HCEC 1CT (cell line): ENCODE measurements at places on chromosomes 11 and 22.

DNA sequence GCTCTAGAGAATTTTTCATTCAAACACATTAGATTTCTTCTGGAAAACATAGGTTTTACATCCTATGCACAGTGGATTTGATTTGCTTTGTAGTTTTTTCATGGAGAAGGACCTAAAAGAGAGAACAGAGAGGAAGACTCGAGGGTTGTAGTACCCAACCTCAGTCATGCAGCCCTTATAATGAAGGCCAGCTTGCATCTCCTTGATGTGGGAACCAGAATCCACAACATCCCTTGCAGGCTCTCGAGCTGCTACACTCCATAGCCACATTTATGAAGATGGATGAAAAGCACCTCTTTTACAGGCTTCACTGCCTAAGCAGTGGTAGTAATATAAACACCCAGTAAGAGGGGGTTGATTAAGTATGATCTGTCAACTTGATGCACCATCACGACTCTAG, 9.5 kb upstream of the OR5B12 start:
- DNase-seq, result no peak

- DNase-seq, result peak; percentile 12
Observed at GRCh38 chr11:43503417-43503816, 144.7 kb downstream of the TTC17 start.

GRCh38 chr11:12556788-12557384, 117.3 kb upstream of the TEAD1 start:
- peak; percentile 91 for DNase-seq

DNA sequence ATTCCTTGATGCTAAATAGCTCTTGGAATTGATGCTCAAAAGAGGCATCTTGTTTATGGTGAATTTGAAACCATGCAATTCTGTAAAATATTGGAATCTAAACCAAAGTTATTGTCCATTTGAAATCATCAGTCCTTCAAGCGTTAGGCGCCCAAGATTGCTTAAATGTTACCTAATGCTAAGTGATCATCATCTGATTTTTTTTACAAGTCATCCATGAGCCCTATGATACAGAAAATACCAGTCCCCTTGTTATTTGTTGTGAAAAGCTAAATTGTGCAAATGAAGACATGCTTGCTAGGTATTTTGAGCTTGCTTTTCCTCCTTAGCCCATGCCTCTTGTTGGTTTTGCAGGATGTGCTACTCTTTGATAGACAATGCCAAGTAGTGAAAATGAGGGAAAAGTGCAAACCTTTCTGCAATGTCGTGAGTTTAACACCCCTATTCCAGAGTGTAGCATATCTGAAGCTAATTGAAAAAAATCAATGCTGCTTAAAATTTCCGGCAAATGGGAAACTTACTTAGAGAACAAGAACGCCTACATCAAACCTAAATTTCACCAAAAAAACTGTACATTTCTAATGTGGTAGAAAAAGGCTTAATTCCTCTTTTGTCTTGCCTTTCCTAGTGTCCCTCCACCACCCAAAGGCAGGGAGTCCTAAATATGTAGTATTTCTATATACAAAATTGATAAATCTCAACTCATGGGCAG, 1.9 kb downstream of the GRK3 start:
- no peak for DNase-seq

DNA sequence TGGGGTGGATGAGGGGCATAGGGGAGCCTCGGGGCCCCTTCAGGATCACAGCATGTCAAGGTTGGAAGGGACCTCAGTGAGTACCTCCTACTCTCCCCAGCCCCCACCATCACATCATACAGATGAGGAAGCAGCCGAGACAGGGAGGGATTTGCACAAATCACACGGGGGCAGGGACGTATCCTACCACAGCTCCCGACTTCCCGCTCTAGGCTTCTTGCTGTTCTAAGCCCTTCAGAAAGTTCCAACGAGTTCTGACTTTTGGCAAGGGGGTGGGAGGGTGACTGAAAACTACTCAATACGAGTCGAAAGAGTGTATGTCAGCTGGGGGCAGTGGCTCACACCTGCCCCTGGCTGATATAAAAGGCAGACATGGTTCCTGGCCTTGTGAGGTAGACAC, 4.7 kb upstream of the RAD9A start:
- DNase-seq, result no peak

DNA sequence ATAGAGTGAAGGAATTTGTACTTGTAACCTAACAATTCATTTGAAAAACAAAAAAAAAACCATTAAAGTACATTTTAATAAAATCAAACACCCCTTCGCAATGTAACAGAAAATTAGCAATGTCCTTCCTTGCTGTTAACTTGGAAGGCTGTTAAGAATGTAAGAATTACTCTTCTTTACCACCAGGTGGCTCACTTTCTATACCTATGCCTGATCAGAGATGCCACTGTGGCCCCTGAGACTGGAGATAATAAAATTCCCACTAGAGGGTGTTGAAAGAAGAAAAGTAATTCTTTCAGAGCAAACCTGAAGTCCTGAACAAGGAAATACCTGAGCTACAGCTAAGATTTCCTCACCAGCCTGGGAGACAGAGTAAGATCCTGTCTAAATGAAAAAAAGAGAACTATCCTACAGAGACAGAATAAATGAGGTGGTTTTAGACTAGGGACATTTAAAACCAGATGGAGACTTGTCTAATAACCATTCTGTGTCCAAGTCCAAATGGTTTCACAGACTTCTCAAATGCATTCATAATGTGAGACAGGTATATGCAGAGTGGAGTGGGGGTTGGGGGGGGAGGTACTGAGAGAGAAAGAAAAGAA, 1089.3 kb downstream of the FAM181B start:
- peak; percentile 9 for DNase-seq

- DNase-seq, result no peak
Observed at GRCh38 chr11:64239662-64240434, 1.0 kb upstream of the FKBP2 start.

DNA sequence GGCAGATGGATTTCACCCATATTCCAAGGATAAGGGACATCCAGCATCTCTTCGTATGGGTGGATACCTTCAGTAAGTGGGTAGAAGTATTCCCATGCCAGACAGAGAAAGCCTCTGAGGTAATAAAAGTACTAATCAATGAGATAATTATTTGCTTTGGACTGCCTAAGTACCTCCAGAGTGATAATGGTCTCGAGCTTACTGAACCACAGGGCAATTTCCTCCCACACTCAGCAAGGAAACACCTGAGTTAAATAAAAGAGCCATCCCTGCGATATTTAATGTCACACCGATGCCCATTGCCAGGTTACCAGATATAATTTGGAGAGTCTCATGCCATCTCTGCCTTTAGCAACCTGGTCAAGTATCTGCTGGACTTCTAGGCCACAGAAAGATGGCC, 70.6 kb upstream of the MPEG1 start:
- no peak for DNase-seq

DNA sequence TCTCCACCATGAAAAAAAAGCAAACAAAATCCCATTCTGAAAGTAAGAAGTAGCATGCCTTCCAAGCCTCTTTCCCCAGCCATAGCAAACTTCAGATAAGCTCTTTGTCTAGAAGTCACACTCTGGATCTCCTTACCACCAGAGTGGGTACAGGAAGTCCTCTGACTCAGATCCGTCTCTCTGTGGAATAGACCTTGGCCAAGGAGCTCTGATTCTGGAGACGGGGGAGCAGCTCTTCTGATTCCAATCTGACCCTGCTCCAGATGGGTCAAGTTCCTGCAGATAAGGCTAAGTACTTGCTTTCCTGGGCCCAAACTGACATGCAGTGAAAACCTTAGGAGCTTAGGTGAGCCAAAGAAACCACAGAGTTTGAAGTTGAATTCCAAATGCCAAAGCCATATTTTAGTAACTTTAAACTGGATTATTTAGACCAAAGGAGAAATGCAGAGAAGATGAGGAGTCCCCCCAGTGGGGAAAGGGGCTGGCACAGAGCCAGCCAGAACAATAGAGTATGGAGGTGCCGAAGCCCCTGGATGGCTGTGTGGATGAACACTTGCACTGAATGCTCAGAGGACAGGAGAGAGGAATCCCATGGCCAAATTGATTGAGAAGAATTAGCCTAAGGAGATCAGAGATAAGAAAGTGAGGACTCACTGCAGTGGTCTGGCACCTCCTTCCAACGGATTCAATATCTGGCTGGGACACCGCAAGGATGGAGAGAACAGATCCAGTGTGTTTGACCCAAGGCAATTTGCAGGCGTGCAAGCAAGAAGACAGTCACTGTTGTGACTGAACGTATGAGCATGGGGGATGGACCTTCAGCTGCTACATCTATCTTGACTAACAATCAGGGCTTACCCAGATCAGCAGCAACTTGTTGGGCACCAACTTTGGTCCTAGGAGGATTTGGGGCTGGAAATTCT, 54.9 kb downstream of the ENDOD1 start:
- DNase-seq, result no peak

- no peak for DNase-seq
Observed at GRCh38 chr11:923691-924405, 1.8 kb upstream of the AP2A2 start.
